ENCODE measurements at places on chromosomes 4 and X.
A peak's percentile ranks its signal among the peaks of the same experiment; 100 is the strongest.

DNA sequence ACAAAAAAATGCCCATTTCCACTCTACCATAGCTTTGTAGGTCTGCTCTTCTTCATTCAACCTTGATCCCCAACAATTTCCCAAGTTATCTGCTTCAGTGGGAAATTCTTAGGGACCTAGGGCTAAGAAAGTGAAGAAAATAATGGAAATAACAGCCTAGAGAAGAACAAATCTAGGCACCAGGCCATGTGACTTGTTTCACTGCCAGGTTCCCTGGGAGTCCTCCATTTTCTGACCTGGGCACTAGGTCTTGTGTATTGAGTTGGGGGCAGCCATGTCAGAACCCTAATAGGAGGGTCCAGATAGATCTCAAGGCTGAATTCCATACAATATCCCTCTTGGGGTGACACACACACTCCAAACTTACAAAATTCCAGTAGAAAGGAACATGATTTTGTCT lies 194.6 kb upstream of the STK26 start:
- H3K27me3 ChIP-seq, result no peaks in the 10 kb centered on the region
- H3K27ac ChIP-seq, result peak overlapping the region; percentile 72
- peak overlapping the region; percentile 80 for H3K4me3 ChIP-seq

GRCh38 chr4:128770807-128771206 lies 38.7 kb upstream of the JADE1 start:
- H3K27me3 ChIP-seq, result no peaks in the 10 kb centered on the region
- no peak overlapping the region for H3K4me3 ChIP-seq
- no peak for DNase-seq
- no peaks in the 10 kb centered on the region for H3K36me3 ChIP-seq
- peaks cover 5% of the 10 kb centered on the region for H3K4me1 ChIP-seq
- no peak overlapping the region for H3K27ac ChIP-seq

GRCh38 chrX:819684-820083 lies 189.1 kb downstream of the SHOX start:
- no peaks in the 10 kb centered on the region for H3K36me3 ChIP-seq
- no peaks in the 10 kb centered on the region for H3K4me1 ChIP-seq
- H3K27me3 ChIP-seq, result no peaks in the 10 kb centered on the region
- no peak overlapping the region for H3K27ac ChIP-seq

- peak within 1 kb of the TSS; percentile 84 for H3K27ac ChIP-seq
- peaks cover 41% of the 10 kb centered on the region for H3K4me1 ChIP-seq
- DNase-seq, result peak; percentile 12
Measured at GRCh38 chr4:40629401-40630334, at the start of gene RBM47. RBM47 (minus strand) TSS chr4:40629864; CDS start chr4:40438893, 190,971 bp downstream.

DNA sequence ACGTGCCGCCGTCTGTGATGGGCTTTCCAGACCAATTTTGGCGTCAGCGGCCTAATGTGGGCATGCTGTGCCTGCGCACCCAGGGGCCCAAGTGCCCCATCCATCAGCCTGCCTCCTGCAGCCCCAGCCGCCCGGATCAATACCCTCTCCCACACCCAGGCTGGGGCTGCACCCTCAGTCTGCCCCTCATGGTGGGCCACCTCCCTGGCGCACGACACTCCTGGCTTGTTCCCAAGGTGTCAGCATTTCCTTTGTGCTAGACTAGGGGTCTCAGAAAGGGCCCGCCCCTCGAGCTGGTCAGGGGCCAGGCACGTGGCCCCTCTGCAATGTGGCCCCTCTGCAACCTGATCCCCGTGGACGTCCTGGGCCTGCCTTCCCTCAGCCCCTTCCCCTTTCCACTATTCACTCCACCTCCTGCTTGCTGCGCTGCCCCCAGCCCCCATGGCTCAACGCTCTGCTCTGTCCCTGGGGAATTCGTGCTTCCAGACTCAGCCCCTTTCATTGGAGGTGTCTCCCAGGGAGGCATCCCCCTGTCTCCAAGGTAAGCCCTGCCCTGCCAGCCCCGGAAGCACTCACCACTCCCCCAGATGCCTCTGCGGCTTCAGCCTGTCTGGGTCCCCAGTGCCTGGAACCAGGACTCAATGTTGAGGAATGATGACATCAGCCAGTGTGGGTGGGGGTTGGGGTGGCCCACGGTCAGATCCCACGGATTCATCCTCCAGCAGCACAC lies 130.8 kb downstream of the HMX1 start:
- H3K4me3 ChIP-seq, result no peak overlapping the region
- no peak for DNase-seq
- H3K36me3 ChIP-seq, result no peaks in the 10 kb centered on the region
- H3K27ac ChIP-seq, result no peak overlapping the region
- H3K4me1 ChIP-seq, result no peaks in the 10 kb centered on the region
- no peaks in the 10 kb centered on the region for H3K27me3 ChIP-seq

DNA sequence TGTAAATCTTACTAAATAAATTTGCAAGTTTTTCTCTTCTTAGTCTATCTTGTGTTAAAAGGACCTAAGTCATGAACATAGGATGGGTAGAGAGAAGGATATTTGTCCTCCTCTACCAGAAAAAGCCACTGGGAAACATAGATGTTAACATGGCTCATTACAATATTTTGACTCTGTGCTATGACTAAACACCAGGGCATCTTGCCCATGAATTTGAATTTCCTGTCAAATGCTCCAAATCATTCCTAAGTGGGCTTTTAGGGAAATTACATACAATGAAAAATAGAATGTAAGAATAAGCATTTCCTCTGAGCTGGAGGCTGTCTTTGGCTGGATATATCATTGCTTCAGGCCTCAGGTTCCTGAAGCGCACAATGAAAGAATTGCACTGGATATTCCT lies 39.1 kb downstream of the ANOS1 start:
- H3K36me3 ChIP-seq, result no peaks in the 10 kb centered on the region
- no peak for DNase-seq
- H3K4me3 ChIP-seq, result no peak overlapping the region
- peaks cover 3% of the 10 kb centered on the region for H3K27me3 ChIP-seq
- no peak overlapping the region for H3K27ac ChIP-seq

DNA sequence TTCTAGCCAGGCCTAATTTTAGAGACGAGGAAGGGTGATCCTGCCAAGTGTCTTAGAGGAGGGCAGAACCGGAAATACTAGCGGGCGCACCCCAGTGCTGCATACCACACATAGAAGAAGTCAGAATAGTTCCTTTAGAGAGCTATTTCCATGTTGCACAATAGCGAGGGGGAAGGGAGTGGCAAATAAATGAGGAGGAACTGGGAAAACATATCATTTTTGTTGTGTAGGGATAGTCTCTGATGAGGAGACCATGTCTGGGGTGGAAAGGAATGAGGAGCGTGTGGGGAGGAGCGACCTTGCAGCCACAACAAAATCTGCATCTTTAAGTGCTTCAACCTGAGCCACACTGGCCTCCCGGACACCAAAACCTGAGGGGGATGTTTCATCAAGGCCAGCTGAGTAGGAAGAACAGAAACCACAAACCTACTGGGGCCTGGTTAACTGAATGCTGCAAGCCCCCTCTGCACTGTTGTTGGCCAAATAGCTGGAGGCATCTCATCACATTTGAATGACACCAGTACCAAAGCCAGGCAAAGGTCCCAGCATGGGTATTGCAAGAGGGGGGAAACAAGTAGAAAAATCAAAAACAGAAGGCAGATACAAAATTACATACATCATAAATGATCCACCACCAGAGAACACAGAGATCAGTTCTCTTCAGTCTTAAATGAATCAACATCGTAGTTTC lies 26.7 kb upstream of the C1QTNF7 start:
- peaks cover under 1% of the 10 kb centered on the region for H3K27me3 ChIP-seq
- no peak for DNase-seq
- H3K36me3 ChIP-seq, result no peaks in the 10 kb centered on the region
- peak overlapping the region; percentile 32 for H3K27ac ChIP-seq
- H3K4me1 ChIP-seq, result peaks cover 16% of the 10 kb centered on the region

GRCh38 chrX:21691512-21692018 lies 33.4 kb upstream of the KLHL34 start:
- H3K27ac ChIP-seq, result no peak overlapping the region
- H3K36me3 ChIP-seq, result no peaks in the 10 kb centered on the region
- no peaks in the 10 kb centered on the region for H3K4me1 ChIP-seq
- H3K27me3 ChIP-seq, result no peaks in the 10 kb centered on the region
- no peak for DNase-seq

DNA sequence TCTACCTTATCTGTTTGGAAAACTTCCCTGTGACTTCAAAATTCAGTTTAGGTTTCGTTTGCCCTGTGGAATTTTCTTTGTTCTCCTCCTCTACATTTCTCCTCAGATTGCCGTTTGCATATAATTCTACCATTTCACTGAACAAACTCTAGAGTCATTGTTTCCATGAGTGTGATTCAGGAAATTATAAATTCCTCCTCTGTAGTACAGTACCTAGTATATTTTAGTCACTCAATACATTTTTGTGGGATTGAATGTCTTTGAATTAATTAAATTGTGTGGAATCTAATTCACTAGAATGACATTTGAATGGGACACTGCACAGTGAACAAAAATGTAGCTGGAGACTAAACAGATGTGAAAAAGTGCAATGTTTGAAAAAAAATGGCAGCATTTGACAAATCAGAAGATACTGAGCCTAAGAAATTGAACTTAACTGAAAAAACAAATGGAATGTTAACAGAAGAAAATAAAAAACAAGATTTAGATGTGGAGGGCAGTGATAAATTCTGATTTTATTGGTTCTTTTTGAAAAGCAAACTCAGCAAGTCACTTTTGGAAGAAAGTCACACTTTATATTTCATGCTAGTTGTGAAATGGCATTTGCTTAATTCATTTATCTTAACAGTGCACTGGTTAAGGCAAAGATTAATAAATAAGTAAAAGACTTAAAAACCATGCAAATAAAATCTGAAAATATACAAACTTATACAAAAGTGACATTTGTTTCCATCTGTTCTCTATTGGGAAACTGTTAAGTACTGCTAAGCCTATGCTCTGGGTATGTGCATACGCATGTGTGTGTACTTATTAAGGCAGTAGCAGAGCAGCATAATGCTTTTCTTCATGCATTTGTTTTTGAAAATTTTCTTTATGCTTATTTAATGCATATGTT lies 512.3 kb downstream of the FAT4 start:
- H3K4me1 ChIP-seq, result no peaks in the 10 kb centered on the region
- H3K4me3 ChIP-seq, result no peak overlapping the region
- no peak overlapping the region for H3K27ac ChIP-seq
- DNase-seq, result no peak

- no peak for DNase-seq
- H3K36me3 ChIP-seq, result no peaks in the 10 kb centered on the region
- H3K27me3 ChIP-seq, result peaks cover 4% of the 10 kb centered on the region
- H3K4me3 ChIP-seq, result no peak overlapping the region
Measured at GRCh38 chr4:110484767-110485166, 8.8 kb downstream of the ENPEP start.

DNA sequence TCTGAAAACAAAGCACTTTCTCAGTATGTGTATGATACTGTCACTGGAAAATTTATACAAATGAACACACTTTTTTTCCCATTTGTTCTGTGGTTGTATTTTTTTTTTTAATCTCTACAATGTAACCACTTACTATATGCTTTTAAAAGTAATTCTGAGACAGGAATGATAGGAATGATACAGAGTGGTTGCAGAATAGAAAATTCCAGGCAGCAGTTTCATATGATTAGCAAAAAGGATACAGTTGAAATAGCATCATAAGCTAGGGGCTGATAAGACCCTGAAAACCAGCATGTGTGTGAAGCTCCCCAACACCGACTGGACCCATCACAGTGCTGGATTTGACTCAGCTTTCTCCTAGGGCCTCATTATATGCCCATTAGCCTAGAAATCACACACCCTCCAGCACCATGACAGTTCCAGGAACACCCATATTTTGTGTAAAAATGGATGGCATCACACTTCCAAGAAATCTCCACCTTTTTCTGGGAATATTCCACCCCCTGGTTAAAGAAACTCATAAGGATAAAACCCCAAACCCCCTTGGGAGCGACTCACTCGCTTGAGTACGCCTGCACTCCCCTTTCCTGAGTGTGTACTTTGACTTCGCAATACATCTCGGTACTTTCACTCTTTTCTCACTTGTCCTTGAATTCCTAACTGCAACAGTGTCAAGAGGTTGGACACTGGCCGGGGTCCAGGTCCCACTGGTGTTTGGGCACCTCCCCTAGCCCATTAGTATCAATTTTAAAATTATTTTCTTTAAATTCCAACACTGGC lies 77.4 kb upstream of the AGA start:
- H3K4me3 ChIP-seq, result no peak overlapping the region
- H3K27ac ChIP-seq, result no peak overlapping the region
- no peak for DNase-seq
- H3K27me3 ChIP-seq, result no peaks in the 10 kb centered on the region

GRCh38 chr4:173370130-173370476 lies 651 bp upstream of the SAP30 start:
- H3K27ac ChIP-seq, result peak overlapping the region; percentile 99
- peak overlapping the region; percentile 100 for H3K4me3 ChIP-seq
- peak; percentile 22 for DNase-seq
- H3K4me1 ChIP-seq, result peaks cover 66% of the 10 kb centered on the region
- peaks cover 10% of the 10 kb centered on the region for H3K36me3 ChIP-seq

DNA sequence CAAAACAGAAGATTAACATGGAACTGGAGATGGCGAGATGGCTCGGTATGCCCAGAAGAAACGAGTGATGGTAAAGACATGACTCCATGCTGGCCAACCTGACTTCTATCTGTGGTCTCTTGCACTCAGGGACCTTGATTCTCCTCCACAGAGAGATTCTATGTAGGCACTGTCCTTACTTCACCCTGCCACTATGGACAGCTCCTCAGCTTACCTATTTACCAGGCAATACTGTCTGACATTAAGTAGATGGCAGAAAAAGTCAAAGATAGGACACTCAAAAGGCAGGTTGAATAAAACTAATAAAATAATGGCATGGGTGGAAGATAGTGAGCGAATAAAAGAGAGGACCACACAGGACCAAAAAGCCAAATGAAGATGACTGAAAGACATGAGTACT lies 35.2 kb upstream of the NDNF start:
- H3K27ac ChIP-seq, result no peak overlapping the region
- H3K36me3 ChIP-seq, result no peaks in the 10 kb centered on the region
- DNase-seq, result no peak
- no peak overlapping the region for H3K4me3 ChIP-seq

- no peak overlapping the region for H3K27ac ChIP-seq
- H3K27me3 ChIP-seq, result peaks cover 3% of the 10 kb centered on the region
- no peak overlapping the region for H3K4me3 ChIP-seq
- H3K36me3 ChIP-seq, result no peaks in the 10 kb centered on the region
- no peak for DNase-seq
- no peaks in the 10 kb centered on the region for H3K4me1 ChIP-seq
Measured at GRCh38 chrX:112630187-112630586, 49.6 kb downstream of the LHFPL1 start.

DNA sequence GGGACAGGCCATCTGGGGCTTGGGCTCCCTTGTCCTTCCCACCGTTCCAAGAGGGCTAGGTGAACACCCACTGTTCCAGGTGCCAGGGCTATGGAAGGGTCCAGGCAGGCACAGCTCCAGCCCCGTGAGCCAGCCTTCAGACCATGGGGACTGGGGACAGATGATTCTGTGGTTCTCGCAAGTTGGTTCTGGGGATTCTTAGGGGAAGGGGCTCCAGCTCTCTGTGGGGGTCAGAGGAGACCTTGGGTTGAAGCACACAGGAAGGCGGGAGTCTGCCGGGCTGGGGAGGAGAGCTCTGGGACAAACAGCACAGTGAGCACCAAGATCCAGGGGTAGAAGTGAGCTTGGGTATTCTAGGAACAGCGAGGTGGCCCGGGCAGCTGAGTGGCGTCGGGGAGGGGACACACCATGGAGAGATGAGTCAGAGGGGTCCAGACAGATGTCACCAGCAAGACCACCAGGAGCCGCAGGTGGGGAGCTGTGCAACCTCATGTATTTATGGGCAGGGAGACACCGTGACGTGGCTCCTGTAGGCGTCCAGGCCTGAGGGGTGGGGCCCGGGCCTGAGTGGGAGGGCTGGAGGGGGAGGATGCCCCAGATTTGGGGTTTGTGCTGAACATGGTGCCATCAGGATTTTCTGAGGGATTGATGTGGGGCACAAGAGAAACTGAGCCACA lies 48.8 kb upstream of the HMX1 start:
- no peak overlapping the region for H3K4me3 ChIP-seq
- H3K4me1 ChIP-seq, result no peaks in the 10 kb centered on the region
- no peaks in the 10 kb centered on the region for H3K27me3 ChIP-seq
- H3K36me3 ChIP-seq, result no peaks in the 10 kb centered on the region
- DNase-seq, result no peak

All from activated T-helper 1 cell treated with anti-CD3 and anti-CD28 coated beads, Interleukin-12 subunit alpha, Interleukin-12 subunit beta, Interleukin-2, Interleukin-4 antibody, amounts not matched to agents 30 ng/mL and 10 ng/mL and 1 ng/mL, durations not matched to agents 14 hours and 24 hours and 36 hours (primary cell).